ENCODE measurements at places on chromosomes 6 and 20.

DNA sequence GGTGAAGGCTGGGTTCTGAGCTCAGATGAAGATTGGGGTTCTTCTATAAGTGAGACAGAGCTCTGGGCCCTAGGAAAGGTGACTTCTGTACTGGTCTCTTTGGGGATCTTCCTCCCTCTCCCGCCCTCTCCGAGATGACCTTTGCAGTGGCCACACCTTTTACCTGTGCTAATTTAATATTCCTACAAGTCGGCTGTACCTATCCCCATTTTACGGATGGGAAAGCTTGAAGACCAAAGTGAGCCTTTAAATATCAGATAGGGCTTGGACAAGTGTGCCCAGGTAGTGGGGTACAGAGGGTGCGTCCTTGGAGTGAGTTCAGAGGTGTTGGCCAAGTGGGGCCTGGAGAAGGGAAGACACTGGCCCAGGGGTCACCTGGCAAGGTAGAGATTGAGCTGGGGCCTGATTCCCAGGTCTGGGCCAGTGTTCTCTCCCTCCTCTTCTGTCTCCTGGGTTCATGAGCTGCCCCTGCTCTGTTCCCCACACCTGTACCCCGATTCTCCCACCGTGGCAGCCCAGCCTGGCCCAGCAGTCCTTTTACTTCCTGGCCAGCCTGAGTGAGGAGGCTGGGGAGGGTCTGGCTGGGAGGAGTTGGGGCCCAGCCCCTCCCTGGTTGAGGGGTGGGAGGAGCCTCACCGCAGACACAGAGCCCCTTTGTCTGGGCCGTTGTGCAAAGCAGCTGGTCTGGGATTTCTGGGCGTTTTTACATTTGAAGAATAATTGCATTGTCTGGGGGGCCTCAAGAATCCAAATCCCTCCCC is 152.1 kb upstream of the RNF24 start:
- DNase-seq = no peak

DNA sequence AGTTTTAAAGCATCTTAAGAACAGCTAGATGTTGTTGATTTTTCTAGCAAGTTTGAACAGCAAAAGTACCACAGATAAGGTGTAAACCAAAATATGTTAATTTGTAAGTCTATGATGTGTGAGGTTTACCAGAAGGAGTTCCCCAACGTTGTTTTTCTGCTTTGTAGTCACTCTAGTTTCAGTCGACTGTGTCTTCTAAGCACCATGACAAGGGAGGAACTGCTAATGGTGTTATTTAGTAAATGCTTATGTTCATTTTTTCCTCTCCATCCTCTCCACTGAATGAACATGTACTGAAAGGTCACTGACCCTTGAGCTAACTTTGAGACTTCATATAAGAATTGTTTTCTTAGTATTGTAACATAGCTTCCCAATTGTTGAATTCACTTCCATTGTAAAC is 3.0 kb downstream of the ENPP3 start:
- no peak for DNase-seq

DNA sequence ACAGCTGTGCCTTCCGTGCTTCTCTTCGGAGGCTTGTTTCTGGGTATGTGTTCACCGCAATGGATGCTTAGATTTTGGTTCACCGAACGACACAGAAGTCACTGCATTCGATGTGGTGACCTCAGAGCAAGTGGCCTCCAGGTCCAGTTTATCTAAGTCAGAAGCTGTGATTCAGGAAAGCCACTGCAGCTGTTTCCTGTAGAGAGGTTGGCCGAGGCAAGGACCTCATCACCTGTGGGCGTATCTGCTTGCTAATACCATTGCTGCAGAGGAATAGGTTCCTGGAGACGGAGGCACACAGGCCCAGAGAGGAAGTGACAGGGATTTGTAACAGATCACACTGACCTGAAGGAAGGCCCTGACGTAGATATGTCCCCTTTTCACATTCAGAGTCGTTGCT is 82.7 kb downstream of the FARS2 start:
- DNase-seq = no peak

DNA sequence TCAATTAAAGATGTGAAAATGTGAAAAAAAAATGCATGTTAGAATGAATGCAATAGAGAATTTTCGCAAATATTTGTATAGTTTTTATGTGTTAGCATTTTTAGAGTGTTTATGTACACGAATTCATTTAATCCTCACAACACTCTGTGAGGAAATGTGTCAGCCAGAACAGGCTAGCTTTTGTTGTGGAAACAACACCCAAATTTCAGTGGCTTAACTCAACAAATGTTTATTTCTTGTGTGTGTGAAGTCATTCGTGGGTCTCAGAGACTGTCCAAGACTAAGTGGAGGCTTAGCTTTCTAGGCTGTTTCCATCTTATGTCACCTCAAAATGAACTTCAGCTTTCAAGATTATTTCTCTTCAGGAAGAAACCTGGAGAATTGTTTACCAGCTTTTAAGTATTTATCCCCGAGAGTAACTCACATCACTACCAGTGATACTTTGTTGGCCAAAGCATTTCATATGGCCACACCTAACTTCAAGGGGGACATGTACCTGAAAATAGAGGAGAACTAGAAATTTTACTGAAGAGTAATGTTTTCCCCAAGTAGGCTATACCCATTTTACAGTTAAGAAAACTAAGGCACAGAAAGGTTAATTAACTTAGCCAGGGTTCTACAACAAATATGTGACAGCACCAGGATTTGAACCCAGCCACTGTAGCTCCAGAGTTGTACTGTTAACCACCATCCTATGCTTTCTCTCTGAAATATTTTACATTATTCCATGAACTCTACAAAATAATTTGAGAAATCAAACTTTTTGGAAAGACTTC is 306.1 kb downstream of the QKI start:
- no peak for DNase-seq

GRCh38 chr6:24378473-24379097 is 20.7 kb upstream of the DCDC2 start:
- DNase-seq = no peak

- no peak for DNase-seq
Observed at GRCh38 chr6:148293181-148293995, 49.2 kb upstream of the SASH1 start.

DNA sequence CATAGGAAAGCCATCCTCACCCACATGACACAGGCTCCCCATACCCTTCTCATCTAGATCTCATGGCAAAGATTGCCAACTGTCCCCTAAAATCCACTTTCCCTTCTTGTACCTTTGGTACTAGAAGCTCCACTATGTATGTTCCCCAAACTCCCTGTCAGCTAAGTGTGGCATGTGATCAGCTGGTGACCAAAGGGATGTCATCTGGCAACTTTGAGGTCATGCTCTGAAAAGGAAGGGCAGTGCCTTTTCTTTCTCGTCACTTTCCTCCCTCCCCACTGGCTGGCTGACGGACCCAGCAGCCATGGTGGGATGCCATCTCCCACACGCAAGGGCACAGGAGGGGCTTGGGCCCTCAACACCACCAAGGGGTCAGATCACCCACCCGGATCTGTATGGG is 23.8 kb upstream of the TAF8 start:
- no peak for DNase-seq

DNA sequence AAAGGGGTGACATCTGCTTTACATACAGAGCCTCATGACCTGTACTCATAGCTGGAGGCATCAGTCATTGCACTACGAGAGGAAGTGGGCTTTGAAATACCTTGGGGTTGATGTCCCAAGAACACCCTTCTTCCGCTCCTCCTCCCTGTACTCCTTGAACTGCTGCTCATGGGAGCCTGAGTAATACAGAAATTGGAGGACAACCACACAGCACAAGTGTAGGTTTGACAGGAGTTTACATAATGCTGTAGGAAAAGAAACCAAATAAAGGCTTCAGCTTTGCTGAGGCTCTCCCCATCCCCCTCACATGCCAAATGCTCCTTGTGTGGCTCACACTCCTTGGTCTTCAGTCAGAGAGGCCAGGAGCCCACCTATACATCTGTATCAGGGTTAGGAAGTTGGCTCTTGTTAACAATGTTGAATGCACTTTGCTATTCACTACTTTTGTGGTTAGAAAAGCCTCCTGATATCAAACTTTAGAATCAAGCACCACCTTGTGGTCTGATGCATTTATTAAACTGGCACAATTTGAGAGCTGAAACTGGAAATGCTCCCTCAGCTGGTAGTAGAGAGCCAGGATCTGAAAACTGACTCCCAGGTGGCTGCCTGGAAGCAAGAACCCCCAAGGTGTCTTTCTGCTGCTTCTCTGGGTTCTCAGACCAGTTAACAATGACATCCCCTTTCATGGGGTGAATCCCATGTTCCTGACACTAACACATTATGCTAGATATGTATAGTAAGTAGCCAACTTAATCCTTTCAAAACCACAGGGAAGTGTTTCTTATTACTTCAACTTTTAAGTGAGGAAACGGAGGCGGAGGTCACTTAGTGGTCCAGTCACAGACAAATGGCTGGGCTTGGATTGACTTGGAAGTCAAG is 56.2 kb upstream of the EDN1 start:
- DNase-seq = peak; percentile 87

GRCh38 chr20:6038256-6038655 is 15.6 kb downstream of the LRRN4 start:
- DNase-seq = no peak

DNA sequence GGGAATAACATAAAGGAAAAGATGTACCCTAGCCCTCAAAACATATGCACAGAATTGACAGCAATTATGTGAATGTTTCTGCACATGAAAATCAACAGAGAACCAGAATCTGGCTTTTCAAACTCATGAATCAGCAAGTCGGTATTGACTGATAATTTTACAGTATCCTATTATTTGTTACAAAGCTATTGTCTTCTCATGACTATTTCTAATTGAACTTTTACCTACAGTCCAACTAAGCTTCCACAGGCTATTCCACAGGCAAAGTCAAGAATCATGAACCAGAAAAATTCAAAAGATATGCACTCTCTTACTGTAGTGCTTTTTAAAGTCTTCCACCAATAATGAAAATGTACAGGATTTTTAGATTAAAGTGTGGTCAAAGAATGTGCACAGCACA is 49.1 kb upstream of the DST start:
- no peak for DNase-seq

DNA sequence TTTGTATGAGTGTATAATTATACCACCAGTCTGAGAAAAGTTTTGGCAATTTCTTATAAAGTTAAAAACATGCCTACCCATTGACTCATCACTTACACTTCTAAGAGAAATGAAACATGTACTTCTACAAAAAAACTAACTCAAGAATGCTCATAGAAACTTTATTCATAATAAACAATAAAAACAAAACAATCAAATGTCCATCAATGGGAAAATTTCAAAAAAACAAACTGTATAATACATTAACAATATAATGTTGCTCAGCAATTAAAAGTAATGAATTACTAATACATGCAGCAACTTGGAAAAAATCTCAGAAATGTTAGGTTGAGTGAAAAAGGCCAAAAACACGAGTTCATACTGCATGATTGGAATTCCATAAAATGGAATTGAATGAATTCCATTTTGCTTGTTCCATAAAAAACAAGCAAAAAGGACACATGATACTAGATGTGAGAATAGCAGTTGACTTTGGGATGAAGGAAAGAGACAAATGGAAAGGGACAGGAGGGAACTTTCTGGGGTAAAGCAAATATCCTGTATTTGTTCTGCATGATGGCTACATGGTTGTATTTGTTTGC is 726.6 kb downstream of the RFPL4B start:
- no peak for DNase-seq

DNA sequence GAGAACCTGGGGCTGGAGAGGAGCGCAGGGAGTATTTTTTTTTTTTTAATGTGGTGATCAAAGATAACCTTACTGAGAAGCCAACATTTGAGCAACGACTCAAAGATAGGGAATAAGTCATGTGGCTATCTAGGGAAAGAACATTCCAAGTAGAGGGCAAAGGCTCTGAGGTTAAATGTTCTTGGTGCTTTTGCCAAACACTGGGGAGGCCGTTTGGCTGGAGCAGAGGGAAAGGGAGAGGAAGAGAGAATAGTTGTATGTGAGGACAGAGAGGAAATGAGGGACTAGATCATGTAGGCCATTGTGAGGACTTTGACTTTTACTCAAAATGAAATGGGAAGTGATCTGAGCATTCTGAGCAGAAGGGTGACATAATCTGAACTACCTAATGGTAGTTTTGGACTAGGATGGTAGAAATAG is 27.8 kb downstream of the ACSS2 start:
- DNase-seq = no peak

GRCh38 chr6:613981-614380 is 42.9 kb downstream of the HUS1B start:
- no peak for DNase-seq

- no peak for DNase-seq
Observed at GRCh38 chr20:46085179-46085851, 4.4 kb downstream of the NCOA5 start.

DNA sequence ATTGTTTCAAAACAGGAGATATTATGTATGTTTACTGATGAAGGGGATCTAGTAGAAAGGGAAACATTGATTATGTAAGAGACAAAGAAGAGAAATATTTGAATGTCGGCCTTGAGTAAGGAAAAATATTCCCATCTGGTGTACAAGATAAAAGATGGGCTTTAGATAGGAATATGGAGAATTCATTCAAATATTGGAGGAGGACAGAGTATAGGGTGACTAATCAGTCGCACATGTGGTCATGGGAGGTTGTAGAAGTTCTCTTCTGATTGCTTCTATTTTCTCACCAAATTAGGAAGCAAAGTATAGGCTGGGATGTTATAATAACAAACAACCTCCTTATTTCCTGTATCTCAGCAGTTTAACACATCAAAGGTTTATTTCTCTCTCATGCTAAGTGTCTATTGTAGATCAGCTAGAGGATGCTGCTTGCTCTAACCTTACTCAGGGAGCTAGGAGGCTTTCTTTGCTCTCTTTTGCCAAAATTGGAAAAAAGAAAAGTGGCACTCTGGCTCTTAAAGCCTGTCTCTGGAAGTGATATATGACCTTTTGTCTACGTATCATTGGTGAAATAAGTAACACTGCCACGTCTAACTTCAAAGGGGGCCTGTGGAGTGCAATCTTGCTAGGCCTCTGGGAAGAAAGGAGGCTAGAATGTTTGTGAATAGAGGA is 1.2 kb upstream of the HDDC2 start:
- DNase-seq = no peak

- DNase-seq = no peak
Observed at GRCh38 chr20:48826883-48827771, 672 bp downstream of the PREX1 start.

DNA sequence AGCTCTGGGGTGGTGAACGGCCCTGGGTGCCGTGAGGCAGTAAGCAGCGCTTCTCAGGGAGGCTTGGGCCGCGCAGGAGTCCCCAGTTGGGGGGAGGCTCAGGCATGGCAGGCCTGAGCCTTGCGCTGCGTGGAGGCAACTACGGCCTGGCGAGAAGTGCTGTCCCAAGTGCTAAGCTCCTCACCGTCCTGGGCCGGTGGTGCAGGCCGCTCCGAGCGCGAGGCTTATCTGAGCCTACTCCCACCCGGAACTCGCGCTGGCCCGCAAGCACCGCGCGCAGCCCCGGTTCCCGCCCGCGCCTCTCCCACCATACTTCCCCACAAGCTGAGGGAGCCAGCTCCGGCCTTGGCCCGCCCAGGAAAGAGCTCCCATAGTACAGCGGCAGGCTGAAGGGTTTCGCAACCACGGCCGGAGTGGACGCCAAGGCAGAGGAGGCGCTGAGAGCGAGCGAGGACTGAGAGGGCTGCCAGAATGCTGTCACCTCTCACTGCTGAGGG is 1.8 kb upstream of the WRNIP1 start:
- no peak for DNase-seq

- no peak for DNase-seq
Observed at GRCh38 chr6:100101644-100102043, 107.6 kb upstream of the MCHR2 start.

GRCh38 chr6:69825904-69826303 is 29.1 kb upstream of the LMBRD1 start:
- no peak for DNase-seq

All from renal cortex interstitium (tissue), 15 donors.